Progenitor cell of endocrine pancreas (in vitro differentiated cells): ENCODE measurements at places on chromosomes 13 and 19.

- peaks cover 2% of the 10 kb centered on the region for H3K36me3 ChIP-seq
- no peaks in the 10 kb centered on the region for H3K27me3 ChIP-seq
- DNase-seq: no peak
- H3K27ac ChIP-seq: no peak overlapping the region
Measured at GRCh38 chr13:37263871-37264270, 158.4 kb upstream of the CSNK1A1L start.

- no peaks in the 10 kb centered on the region for H3K36me3 ChIP-seq
- H3K4me1 ChIP-seq: peaks cover 2% of the 10 kb centered on the region
- DNase-seq: no peak
- no peak overlapping the region for H3K27ac ChIP-seq
Measured at GRCh38 chr19:29631450-29631849, 25.4 kb downstream of the POP4 start.

DNA sequence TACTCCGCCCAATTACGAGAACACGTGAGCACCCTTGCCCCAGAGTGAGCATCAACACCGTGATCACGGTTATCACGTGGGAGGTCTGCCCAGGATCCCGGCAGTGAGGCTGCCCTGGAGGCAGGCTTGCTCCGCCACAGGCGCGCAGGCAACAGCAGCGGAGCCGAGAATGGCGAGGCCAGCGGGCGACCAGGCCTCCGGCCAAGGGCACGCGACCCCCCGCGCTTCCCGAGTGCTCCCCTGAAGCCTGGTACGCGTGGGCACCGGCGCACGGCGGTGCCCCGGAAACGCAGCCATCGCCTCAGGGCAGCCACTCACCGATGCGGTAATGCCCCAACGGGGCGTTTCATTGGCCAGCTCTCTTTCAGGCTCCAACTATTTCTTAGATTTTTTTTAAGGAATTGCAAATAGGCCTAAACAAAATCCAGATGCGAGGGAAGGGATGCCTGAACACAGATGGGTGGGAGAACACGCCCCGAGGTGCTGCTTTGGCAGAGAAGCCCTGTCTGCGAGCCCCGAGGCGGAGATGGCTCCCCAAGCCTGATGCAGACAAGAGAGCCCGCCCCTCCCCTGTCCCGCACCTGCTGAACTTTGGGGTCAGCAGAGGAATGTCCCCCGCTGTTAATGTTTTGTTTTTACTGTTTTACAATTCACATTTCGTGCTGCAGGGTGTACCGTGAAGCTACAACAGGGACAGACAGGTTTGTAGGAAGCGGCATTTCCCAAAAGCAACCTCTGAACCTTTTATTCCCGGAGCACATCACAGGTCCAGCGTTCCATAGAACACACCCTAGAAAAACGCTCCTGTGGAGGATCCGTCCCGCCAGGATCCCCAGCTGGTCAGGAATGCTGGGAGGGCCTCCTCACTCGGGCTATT, 132.7 kb downstream of the ZDHHC20 start:
- peak overlapping the region; percentile 25 for H3K27ac ChIP-seq
- H3K4me1 ChIP-seq: peaks cover 13% of the 10 kb centered on the region
- H3K36me3 ChIP-seq: no peaks in the 10 kb centered on the region
- H3K4me3 ChIP-seq: peak overlapping the region; percentile 60
- peaks cover 31% of the 10 kb centered on the region for H3K27me3 ChIP-seq

GRCh38 chr19:38691938-38692457, 44.5 kb downstream of the ACTN4 start:
- H3K27ac ChIP-seq: peak overlapping the region; percentile 99
- no peak overlapping the region for H3K4me3 ChIP-seq
- H3K36me3 ChIP-seq: peaks cover 25% of the 10 kb centered on the region
- no peak for DNase-seq
- H3K27me3 ChIP-seq: no peaks in the 10 kb centered on the region

DNA sequence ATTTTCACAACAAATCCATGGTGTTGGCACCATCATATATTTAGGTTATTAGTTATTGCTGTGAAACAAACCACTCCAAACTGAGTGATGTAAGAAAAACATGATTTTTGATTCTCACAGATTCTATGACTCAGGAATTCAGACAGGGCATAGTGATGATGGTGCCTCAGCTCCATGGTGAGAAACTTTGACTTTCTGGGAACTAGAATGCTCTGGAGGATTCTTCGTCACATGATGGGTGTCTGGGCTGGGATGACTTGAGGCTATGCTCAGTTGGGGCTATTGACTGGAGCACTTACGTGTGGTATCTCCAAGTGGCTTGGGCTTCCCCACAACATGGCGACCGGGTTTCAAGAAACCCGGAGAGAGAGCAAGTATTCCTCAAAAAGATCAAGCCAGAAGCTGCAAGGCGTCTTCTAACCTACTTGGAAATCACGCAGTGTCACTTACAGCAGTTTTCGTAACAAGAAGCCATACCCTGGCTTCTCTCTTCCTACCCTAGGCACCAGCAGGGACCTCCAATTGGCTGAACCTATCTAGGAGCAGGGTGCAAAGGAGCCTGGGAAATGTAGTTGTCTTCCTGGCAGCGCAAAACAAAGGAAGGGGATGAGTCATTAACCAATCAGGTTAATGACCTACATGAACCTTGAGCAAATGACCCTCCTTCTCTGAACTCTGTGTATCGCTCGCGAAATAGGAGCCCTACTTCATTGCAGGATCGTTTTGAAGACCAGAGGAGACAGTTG, 22.4 kb downstream of the VAV1 start:
- no peak overlapping the region for H3K4me3 ChIP-seq
- H3K4me1 ChIP-seq: no peaks in the 10 kb centered on the region
- no peak overlapping the region for H3K27ac ChIP-seq
- no peaks in the 10 kb centered on the region for H3K36me3 ChIP-seq
- DNase-seq: no peak

- H3K4me3 ChIP-seq: no peak overlapping the region
- no peaks in the 10 kb centered on the region for H3K27me3 ChIP-seq
- H3K4me1 ChIP-seq: no peaks in the 10 kb centered on the region
- H3K27ac ChIP-seq: no peak overlapping the region
- no peaks in the 10 kb centered on the region for H3K36me3 ChIP-seq
Measured at GRCh38 chr13:69641773-69642172, 465.9 kb upstream of the ATXN8OS start.

GRCh38 chr13:108304170-108305016, 34.9 kb downstream of the TNFSF13B start:
- H3K4me1 ChIP-seq: peaks cover 3% of the 10 kb centered on the region
- no peak overlapping the region for H3K4me3 ChIP-seq

GRCh38 chr19:48676887-48677286, 4.1 kb upstream of the NTN5 start:
- no peak for DNase-seq
- H3K36me3 ChIP-seq: no peaks in the 10 kb centered on the region
- H3K27ac ChIP-seq: no peak overlapping the region

DNA sequence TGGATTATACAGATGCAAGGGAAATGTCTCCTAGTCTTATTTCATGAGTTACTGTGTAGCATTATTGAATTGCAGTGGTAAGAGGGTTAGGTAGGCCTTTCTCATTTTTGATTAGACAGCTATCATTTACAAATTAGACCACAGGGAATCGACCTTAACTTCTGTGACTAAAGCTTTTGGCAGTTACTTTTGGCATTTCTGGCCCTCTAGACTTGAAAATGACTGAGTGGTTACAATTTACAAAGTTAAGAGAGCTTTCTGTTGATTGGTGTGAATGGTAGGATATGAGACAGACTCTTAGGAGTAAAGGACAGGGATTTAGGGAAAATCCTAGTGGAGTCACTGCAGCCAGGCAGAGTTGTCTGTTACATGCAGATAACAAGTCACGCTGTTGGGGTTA, 86.1 kb downstream of the GGACT start:
- no peaks in the 10 kb centered on the region for H3K36me3 ChIP-seq
- no peak for DNase-seq

DNA sequence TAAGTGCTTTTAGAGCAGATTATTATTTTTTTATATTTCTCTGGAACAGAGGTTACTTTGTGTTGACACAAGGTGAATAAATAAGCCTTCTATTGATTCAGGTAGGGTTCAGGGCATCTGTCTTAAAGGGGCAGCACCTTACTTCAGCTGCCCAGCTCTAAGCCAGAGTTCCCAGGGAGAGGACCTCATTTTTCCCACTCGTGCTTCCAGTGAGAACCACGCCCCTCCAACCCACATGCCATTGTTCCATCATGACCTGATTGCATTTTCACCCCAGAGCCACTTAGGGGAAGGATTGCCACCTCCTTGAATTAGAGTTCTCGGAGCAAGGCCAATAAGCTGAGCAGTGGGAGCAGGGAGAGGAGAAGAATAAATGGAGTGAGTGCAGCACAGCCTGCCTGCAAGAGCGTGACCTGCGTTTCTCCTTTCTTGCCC, 104.3 kb upstream of the FRY start:
- peak overlapping the region; percentile 37 for H3K4me3 ChIP-seq
- no peaks in the 10 kb centered on the region for H3K27me3 ChIP-seq

DNA sequence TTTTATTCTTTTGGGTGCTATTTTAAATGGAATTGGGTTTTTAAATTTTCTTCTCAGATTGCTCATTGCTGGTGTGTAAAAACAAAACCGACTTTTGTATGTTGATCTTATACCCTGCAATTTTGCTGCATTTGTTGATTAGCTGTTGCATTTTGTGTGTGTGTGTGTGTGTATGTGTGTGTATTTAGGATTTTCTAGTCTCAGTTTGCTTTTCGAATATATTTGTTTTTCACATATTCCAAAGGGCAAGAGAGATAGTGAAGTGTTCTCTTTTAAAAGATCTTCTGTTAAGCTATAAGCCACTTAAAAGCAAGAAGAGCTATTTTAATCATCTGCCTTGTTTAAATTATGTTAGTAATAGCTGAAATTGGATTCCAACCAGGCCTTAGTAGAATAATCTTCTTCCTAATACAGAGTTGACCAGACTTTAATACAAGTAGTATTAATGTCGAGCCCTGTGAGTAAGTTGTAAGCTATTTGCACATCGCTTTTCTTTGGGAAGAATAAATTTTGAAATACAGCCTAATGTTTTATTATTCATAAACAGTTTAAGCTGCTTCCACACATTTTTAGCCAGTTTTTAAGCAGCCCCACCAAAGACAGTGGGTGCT, 57.4 kb downstream of the TM9SF2 start:
- peaks cover 4% of the 10 kb centered on the region for H3K4me1 ChIP-seq
- no peak overlapping the region for H3K4me3 ChIP-seq
- DNase-seq: no peak
- H3K36me3 ChIP-seq: peaks cover 33% of the 10 kb centered on the region
- no peak overlapping the region for H3K27ac ChIP-seq

GRCh38 chr13:91369441-91369831, 21.9 kb downstream of the MIR17HG start:
- no peaks in the 10 kb centered on the region for H3K4me1 ChIP-seq
- no peaks in the 10 kb centered on the region for H3K36me3 ChIP-seq
- no peak overlapping the region for H3K4me3 ChIP-seq
- no peak for DNase-seq
- H3K27me3 ChIP-seq: no peaks in the 10 kb centered on the region

DNA sequence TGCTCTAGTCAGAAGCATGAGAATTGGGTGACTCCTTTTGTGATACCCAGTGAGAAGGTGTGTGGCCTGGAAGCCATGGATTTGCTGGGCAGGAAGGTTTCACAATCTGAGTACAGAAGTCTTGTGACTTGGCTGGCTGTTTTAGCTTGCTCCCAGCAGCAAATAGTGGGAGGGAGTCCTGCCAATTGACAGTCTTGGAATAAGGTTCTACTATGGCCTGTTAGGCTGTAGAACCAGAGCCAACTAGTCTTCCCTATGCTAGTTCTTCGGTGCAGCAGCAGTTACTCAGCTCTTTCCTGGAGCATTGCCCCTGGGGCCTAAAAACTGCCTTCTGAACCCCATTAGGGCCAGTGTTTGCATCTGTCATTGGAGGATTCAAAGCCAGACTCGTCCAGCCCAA, 1935.4 kb upstream of the PCDH20 start:
- H3K27ac ChIP-seq: no peak overlapping the region
- H3K4me1 ChIP-seq: no peaks in the 10 kb centered on the region
- DNase-seq: no peak
- H3K27me3 ChIP-seq: no peaks in the 10 kb centered on the region
- H3K36me3 ChIP-seq: no peaks in the 10 kb centered on the region

DNA sequence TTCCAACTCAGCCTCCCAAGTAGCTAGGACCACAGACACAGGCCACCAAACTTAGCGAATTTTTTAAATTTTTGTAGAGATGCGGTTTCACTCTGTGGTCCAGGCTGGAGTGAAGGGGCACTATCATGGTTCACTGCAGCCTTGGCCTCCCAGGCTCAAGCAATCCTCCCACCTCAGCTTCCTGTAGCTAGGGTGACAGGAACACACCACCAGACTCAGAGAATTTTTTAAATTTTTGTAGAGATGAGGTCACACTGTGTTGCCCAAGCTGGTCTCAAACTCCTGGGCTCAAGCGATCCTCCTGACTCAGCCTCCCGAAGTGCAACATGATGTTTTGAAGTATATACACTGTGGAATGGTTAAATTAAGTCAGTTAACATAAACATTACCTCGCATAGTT, 263.6 kb downstream of the OXGR1 start:
- no peak for DNase-seq
- H3K27ac ChIP-seq: no peak overlapping the region
- no peaks in the 10 kb centered on the region for H3K4me1 ChIP-seq
- no peak overlapping the region for H3K4me3 ChIP-seq
- no peaks in the 10 kb centered on the region for H3K36me3 ChIP-seq
- no peaks in the 10 kb centered on the region for H3K27me3 ChIP-seq

GRCh38 chr19:36032251-36033104, at the start of gene CLIP3:
Gene CLIP3 (minus strand): TSS chr19:36032873. CDS start chr19:36032357, 516 bp downstream.
- peaks cover 5% of the 10 kb centered on the region for H3K4me1 ChIP-seq
- H3K27ac ChIP-seq: no peak within 1 kb of the TSS
- peaks cover 5% of the 10 kb centered on the region for H3K36me3 ChIP-seq
- H3K4me3 ChIP-seq: peak within 1 kb of the TSS; percentile 73

DNA sequence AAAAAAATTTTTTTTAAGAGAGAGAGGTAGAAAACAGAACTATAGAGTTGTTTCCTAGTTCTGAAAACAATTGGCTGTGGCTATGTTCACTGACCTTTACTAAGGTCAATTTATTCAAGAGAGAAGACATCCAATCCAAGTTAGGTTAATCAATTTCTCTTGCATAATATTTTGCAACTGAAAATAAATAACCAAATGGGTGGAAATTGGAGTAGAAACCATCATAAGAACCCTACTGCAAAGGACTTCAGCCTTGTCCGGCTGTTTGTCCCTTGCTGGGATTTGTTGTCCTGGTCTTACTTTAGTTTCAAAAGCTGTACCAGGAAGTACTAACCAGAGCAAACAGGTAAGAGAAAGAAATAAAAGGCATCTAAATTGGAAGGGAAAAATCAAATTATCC, 23.3 kb upstream of the ZC3H13 start:
- DNase-seq: no peak
- no peak overlapping the region for H3K4me3 ChIP-seq
- no peaks in the 10 kb centered on the region for H3K27me3 ChIP-seq
- H3K36me3 ChIP-seq: no peaks in the 10 kb centered on the region
- no peak overlapping the region for H3K27ac ChIP-seq
